ENCODE measurements at places on chromosomes 5 and 9.

DNA sequence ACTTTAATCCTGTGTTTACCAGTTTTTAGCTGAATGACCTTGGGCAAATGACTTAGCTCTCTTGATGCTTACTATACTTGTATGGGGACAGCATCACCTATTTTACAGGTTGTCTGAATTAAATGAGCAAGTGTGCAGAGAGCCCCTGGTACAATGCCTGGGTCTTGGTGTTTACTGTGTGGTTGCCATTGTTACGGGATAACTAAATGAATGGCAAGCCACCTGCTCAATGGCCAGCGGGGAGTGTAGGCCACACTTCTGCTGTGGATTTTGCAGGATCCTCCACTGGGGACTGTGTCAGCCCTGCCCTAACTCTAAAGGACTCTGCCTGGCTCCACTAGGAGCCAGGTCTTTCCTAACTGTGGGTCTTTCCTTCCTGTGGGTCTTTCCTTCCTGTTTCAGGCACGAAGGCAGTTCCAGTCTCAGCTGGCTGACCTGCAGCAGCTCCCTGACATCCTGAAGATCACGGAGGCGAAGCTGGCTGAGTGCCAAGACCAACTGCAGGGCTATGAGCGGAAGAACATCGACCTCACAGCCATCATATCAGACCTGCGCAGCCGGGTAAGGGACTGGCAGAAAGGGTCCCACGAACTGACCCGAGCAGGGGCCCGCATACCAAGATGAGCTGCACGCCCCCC is 10.3 kb upstream of the GLE1 start:
- no peak for DNase-seq

- DNase-seq: no peak
These were observed 19.1 kb upstream of the KCNMB1 start for GRCh38 chr5:170408226-170408625.

- DNase-seq: no peak
These were observed 29.8 kb downstream of the MRRF start for GRCh38 chr9:122294531-122294930.

GRCh38 chr9:121865060-121865459 is 213.6 kb downstream of the DAB2IP start:
- no peak for DNase-seq

- no peak for DNase-seq
These were observed 74.5 kb downstream of the MVB12B start for GRCh38 chr9:126401107-126401506.

DNA sequence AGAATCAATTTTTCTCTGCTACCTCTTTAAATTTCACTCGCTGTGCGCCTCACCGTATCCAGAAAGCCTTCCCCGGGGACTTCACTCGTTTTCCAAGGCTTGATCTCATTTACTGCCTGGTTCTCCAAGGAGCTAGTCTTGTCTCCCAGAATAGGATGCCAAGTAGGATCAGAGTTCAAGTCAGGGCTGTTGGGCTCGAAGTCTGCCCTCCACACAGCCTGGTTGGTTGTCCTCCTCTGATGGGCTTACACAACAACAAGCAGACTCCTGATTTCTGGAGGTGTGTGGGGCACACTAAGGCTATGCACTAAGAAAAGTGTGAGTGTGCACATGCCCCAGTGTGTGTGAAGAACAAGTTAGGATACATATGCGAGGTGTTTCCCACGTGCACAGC is 14.0 kb upstream of the TNIP1 start:
- DNase-seq: no peak

DNA sequence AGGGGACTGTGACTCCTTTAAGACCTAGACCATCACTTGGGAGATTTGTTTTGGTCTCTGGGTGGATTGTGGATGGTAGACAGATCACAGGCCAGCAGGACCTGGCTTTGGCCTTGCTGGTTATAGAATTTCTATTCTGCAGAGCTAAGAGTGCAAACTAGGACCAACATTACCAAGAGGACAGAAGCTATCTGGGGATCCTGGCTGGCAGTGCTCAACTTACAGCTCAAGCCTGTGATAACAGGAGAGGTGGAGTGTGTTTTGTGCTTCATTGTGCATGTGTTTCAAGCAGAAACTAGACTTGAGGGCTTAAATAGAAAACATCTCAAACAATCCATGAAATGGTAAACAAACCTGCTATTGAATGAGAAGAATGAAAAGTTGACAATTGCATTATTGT is 106.7 kb downstream of the ZNF462 start:
- no peak for DNase-seq

DNA sequence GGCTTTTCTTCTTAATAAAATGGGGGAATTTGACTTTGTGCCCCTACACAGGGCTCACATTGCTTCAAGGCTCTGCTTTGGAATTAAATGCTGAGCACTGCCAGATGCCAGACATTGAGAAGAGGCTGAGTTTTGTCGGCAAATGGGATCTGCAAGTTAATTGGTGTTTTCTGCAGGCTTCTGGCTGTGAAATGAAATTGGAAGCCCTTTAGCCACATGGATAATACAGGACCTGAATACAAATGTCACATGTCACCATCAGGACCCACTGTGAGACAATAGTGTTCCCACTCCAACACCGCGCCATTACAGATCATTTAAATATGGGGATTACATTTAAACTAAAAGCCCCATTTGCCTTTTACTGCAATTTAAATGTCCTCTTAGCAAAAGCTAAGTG is 164.4 kb downstream of the ZSWIM6 start:
- DNase-seq: no peak

Measured in esophagus squamous epithelium (tissue), 5 donors.